ENCODE measurements at places on chromosomes 5 and 9.

GRCh38 chr5:15933259-15934207 lies 246.1 kb downstream of the MARCHF11 start:
- DNase-seq: no peak

DNA sequence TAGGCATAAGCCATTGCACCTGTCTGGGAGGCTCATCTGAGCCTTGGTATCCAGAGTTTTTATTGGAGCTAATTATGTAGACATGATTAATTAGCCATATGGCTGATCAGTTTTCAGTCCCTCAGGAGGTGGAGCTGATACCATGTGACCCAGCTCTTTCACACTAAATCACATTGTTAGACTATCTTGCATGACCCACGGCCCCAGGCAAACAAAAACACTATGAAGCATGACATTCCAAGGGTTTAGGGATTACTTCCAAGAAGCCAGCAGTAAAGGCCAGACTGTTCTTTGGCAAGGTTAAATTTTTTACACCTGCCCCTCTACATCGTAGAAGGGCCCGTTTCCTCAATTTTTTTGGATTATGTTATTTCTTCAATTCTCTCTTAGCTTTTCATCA lies 5.0 kb upstream of the C5orf24 start:
- DNase-seq: no peak

DNA sequence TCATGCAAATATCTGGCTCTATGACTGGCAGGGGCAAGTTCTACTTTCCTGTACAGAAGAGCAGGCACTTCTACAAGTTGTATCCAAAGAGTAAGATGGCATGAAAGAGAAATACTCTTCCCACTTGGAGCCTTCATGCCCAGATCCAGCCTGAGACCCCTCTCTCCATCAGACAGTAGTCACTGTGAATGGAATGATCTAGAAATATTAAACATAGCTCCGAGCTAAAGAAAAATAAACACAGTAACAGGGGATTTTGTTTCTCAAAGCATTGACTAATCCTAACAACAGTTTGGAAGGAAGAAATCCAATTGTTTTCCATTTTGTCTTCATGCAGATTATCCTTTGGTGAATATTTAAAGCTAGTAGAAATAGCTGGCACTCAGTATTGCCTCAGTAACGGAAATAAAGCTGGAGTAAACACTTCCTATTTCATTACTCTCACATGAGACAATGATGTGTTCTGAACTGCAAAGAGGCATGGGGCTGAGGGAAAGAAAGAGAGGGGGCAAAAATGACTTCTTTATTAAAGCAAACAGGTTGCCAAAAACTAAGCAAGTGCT lies 100.0 kb downstream of the SEMA5A start:
- no peak for DNase-seq

GRCh38 chr5:82074950-82075349 lies 103.1 kb downstream of the ATG10 start:
- no peak for DNase-seq

- no peak for DNase-seq
Observed at GRCh38 chr5:79074641-79075040, 5.1 kb downstream of the BHMT2 start.

GRCh38 chr5:160787240-160787639 lies 64.8 kb downstream of the ATP10B start:
- DNase-seq: no peak

DNA sequence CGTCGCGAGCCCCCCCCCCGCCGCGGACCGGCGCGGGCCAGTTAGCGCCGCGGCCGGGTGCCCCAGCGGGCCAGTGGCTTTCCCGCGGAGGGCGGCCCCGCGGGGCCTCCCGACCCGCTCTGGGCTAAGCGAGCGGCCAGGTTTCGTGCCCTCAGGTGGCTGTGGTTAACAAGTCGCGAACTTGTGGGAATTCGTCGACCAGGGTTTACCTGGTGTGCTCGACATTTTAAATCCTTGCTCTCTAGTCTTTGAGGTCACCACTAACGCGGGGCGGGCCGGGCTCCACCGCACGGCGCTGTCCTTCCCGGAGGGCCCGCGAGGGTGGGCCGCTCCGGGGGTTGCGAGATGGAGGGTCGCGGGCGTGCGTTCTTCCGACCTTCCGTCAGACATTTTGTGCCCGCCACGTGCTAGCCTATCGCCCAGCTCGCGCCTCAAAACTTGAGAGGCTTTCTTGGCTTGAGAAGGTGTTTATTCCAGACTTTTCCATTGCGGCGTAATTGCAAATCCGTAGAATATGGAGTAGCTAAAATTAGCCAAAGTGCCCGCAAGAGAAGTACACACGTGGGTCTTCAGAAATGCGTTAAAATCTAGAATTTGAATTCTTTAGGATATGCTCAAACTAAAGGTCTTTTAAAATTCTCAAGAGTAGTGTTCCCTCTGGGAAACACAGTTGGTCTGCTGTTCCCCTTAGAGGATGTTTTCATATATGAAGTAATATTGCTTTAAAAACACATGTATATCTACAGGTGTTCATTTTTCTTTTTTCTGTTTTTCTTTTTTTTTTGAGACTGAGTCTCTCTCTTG lies 2.1 kb downstream of the ANP32B start:
- DNase-seq: no peak

GRCh38 chr9:114626415-114627020 lies 15.4 kb downstream of the TMEM268 start:
- DNase-seq: no peak

DNA sequence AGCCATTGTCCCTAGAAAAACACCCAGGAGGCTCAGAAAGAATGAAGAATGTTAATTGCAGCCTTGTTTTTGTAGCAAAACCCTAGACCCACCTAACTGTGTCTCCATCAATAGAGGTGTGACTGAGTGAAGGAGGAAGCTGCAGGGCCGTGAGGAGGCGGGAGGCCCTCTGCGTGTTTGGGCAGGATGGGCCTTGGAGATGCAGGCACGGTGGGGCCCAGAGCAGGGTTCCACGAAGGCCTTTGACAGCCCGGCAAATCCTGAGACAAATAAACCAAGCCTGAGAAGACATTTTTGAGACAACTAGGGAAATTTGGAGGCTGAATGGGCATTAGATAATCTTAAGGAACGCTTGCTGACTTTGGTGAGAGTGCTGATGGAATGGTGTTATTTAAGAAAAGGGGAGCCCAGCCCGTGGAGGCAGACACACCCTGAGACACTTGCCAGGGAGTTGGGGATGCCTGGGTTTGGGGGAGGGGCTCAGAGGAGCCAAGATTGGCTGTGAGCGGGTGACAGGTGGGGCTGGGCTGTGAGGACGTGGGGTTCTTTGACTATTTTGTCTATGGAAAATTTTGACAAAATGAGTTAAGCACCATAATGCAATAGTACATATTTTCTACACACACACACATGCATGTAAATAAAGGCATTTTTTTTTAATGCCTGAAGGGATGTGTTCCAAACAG lies 48.8 kb downstream of the BARX1 start:
- no peak for DNase-seq

DNA sequence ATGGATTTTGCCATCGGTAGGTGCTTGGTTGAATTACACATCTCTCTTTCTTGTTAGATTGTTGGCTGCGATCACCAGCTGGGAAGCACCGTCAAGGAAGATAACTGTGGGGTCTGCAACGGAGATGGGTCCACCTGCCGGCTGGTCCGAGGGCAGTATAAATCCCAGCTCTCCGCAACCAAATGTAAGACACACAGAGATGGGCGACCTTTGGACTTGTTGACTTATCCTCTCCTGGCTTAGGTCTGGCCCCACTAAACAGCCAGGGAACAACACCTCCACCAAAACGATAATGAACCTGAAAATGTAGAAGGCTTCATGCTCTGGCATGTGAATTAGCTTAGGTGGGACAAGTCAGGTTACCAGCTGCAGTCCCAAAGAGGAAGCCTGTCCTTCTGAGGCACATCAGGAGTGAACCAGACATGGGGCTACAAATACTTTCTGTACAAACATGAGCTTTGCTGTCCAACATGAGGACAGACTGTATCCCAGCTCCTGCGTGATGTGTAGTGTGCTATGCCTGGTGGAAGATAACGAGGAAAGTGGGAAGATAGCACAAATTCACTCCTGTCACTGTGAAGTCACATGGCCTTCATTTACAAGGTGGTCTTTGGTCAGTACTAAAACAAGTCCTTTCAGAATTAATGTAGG lies 148.4 kb downstream of the ADAMTSL1 start:
- DNase-seq: no peak

DNA sequence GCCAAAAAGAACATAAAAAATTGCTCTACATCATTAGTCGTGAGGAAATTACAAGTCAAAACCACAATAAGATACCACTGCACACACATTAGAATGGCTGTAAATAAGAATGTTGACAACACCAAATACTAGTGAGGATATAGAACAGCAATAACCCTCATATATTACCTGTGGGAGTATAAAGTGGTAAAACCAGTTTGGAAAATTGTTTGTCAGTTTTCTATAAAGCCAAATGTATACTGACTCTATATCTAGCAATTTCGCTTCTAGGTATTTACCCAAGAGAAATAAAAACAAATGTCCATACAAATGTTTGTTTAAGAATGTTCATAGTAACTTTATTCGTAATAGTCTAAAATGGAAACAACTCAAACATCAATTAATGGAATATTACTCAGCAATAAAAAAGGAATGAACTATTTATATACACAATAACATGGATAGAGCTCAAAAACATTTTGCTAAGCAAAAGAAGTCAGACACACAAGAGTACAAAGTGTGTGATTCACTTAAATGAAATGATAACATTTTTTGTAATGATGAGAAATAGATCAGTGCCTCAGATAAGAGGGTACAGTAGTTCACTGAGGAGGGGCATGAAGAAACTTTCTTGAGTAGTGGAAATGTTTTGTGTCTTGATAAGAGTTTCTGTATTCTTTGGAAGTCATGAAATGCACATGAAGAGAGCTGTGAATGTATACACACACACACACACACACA lies 219.6 kb upstream of the ZNF462 start:
- DNase-seq: no peak

GRCh38 chr9:111601237-111602018 lies 2.0 kb upstream of the PTGR1 start:
- DNase-seq: no peak

DNA sequence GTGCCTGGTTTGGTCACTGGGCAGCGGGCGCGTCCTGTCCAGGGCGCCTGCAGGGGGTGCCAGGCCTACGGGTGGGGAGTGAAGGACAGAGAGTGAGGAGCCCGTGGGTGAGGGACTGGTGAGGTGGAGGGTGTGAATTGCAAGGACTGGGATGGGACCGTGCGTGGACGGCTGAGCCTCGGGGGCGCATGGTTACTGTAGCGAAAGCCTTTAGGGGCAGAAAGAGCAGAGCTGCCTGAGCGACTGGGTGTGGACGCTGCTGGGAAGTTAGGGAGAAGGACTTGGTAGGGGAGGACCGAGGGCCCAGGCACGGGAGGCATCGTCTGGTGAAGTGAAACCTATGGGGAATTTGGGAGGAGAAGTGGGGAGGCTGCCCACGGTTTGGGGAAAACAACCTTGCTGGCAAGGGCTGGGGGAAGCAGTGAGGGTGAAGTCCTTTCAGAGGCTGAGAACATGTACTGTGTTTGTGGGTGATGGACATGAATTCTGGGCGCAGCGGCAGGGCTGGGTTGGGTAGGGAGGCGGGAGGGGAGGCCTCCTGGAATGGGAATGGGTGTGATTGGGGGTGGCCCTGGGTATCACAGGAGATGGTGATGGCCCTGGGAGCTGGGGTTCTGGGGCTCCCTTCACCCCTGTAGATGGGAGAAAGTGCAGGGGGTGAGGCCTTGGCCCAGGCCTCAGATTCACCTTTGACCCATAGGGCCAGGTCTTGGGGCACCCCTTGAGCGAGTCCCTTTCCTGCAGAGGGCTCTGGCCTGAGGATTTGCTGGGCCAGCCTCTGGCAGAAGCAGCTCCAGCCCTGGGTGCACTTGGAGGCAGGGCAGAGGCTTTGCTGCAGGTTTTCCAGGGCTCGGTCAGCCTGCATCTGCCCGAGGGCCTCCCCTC lies 1.7 kb upstream of the TOR4A start:
- DNase-seq: no peak

DNA sequence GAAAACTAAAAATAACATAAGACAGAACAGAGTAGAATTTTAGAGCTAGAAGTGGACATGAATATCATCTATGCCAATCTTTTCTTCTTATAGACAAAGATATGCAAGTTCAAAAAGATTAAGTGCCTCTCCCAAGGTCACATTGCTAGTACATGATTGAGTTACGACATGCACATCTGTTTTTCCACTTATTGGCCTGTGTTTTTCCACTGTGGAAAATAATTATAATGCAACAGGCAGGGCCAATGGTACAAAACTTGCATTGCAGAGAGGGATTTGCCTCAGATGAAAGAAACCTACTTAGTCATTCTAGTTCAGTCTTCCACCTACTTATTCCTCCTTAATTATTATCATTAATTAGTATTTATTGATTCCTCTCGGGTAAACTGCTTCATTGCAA lies 407.8 kb upstream of the SGCD start:
- no peak for DNase-seq

DNA sequence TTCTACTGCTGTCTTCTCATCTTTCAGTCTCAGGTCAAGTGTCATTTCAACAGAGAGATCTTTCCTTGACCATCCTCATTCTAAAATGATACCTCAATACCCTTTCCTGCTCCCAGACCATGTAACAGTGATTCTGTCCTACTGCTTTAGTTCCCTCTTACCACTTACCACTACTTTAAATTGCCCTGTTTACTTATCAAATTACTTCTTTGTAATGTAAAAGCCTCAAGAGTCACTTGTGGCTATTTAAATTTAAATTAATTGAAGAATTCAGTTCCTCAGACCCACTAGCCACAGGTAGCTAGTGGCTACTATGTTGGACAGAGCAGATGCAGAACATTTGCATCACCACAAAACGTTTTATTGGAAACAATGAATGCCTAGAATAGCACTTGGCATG lies 217.3 kb downstream of the ADAMTS6 start:
- no peak for DNase-seq

- DNase-seq: no peak
Observed at GRCh38 chr5:64532657-64533056, 26.8 kb downstream of the RGS7BP start.

- DNase-seq: no peak
Observed at GRCh38 chr5:127492854-127493738, 24.3 kb upstream of the PRRC1 start.

- no peak for DNase-seq
Observed at GRCh38 chr5:73691302-73692080, 65.5 kb downstream of the ARHGEF28 start.

DNA sequence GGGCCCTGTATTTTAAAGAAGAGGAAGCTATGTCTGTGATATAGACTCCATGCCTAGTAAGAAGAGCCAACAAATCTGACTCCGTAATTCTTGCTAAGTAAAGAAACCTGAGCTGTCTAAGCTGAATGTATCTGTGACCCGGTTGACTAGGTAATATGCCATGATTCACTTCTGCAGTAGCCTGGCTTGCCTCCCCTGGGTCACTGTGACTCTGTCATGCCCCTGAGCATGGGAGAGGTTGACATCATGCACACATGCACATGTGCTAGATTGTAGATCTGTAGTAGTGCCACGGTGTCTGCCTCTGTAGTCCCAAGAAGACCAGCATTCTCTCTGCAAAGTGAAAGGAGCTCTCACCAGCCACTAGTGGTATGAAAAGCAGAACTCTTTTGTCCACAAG lies 9.1 kb downstream of the SLC22A5 start:
- no peak for DNase-seq

GRCh38 chr5:172453986-172454357 lies 353 bp downstream of the SH3PXD2B start:
- DNase-seq: no peak
